ENCODE measurements at places on chromosomes 6 and 20.
A peak's percentile ranks its signal among the peaks of the same experiment; 100 is the strongest.

DNA sequence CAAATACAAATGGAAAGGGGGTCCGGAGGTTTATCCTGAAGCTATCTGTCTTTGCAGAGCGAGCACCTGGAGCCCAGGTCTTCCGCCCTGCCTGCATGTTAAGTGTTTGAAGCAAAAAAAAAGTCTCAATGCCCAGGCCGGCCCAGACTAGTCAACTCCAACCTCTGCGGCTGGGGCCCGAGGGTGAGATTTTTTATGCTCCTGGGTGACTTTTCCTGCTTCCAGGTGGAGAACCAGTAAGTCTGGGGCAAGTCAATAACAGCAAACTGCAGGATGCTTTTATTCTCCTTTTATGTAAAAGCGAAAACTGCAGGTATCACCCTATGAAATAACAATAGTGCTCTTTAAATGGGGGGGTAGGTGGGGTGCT lies 2.0 kb upstream of the ZBP1 start:
- no peak for DNase-seq

DNA sequence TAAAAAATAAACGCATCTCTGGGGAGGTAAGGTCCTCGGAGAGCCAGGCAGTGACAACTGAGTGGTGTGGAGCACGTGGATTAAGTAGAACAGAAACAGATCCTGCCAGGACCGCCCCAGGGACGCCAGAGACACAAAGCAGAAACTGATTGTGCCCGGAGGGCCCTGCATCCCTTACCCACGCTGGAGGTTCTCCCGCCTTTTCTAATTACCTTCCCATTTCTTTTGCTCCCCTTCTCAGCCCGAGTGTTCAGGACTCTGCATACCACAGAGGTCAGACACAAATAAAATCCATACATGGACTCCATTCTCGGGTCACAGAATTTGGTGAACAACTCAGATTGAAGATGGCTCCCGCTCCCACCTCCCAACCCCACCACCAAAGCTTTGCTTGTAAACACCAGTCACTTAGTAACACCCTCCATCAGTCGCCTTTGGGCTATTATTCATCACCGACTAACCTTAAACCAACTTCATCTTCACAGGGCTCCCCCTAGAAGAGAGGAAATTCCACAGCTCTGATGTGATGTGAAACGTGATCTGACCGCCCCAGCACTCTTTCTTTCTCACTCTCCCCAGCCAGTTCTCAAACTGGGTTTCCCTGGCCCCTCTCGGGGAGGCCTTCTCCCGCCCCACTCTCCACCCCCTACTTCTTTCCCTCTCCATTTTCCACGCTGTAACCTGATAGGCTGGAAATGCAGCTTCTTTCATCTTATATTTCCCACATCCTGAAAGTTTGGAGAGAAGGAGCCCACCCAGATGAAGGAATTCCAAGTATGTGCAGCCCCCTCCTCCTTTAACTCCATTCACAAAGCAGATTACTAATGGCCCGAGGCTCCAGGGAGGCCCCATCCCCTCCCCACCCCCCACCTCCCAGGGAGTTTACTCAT lies 32.5 kb upstream of the PIM1 start:
- DNase-seq: peak; percentile 97

GRCh38 chr6:6610031-6610591 lies 21.6 kb downstream of the LY86 start:
- no peak for DNase-seq

- peak; percentile 89 for DNase-seq
Observed at GRCh38 chr6:13953061-13953705, 28.4 kb downstream of the RNF182 start.

Data from islet precursor cell (in vitro differentiated cells).